ENCODE measurements at places on chromosomes 3 and 15. TPM values are rescaled to one million over a fixed set of nuclear protein-coding genes. Genes with fewer than 3 reads are reported as not detected.

WDR93 gene
- total RNA-seq, result 0.47 TPM

HDC gene
- not detected for total RNA-seq

ZNF662 gene
- total RNA-seq, result not detected

ZBTB47 gene
- total RNA-seq, result 10.9 TPM

PIGZ gene
- total RNA-seq, result 5.2 TPM

PIERCE2 gene
- total RNA-seq, result 3.5 TPM

CACNA2D3 gene
- 1.5 TPM for total RNA-seq

HTR3E gene
- not detected for total RNA-seq

FMN1 gene
- total RNA-seq, result 1.2 TPM

PROS1 gene
- total RNA-seq, result 15.6 TPM

CD96 gene
- total RNA-seq, result not detected

NOX5 gene
- total RNA-seq, result 1.4 TPM

TF gene
- total RNA-seq, result 0.12 TPM

ZDHHC23 gene
- 7.4 TPM for total RNA-seq

NUP210 gene
- total RNA-seq, result 8.4 TPM

SEMA3F gene
- 34.6 TPM for total RNA-seq

TWF2 gene
- total RNA-seq, result 47.0 TPM

ITIH3 gene
- not detected for total RNA-seq

MESP2 gene
- total RNA-seq, result not detected

TMC3 gene
- total RNA-seq, result not detected

LYZL4 gene
- not detected for total RNA-seq

ESYT3 gene
- total RNA-seq, result 0.44 TPM

IL16 gene
- total RNA-seq, result 0.72 TPM

QRICH1 gene
- total RNA-seq, result 97.2 TPM

LTK gene
- 0.17 TPM for total RNA-seq

TCTA gene
- total RNA-seq, result 17.2 TPM

Measured in MCF 10A (cell line).